T-cell (primary cell): ENCODE measurements at places on chromosomes 3 and 15.

DNA sequence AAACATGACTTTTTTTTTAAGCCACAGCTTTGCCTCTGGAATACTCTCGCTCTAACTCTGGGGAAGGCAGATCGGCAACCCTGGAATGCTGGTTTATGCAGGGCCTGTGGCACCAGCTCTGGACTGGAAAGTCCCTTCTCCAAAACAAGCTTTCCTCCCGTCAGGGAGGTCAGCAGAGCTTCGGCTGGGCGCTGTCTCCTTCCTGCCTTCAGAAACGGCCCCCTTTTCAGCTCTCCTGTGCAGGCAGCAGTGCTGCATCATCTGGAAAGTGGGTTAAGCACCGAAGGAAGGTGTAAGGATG lies 42.7 kb upstream of the SKOR1 start:
- DNase-seq, result no peak

DNA sequence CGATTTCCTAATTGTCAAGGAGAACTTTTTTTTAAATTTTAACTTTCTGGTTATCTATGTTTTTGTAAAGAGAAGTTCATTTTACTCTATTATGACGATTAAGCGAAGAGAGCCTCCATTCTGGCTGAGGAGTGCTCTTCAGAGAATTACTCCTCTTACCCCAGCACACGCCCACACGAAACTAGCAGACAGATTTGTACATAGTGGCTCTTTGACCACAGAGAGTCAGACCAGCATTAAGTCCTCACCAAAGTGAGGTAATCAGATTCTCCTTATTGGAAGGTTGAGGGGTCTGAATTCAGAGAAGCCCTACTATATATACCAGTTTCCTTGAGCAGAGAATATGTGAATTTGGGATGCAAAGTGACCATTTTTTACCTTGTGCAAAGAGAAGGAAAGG lies 204.8 kb upstream of the TSC22D2 start:
- no peak for DNase-seq

- no peak for DNase-seq
Observed at GRCh38 chr3:12060139-12060845, 56.1 kb downstream of the SYN2 start.

- DNase-seq, result no peak
Observed at GRCh38 chr3:102125994-102126368, 276.7 kb downstream of the NFKBIZ start.

DNA sequence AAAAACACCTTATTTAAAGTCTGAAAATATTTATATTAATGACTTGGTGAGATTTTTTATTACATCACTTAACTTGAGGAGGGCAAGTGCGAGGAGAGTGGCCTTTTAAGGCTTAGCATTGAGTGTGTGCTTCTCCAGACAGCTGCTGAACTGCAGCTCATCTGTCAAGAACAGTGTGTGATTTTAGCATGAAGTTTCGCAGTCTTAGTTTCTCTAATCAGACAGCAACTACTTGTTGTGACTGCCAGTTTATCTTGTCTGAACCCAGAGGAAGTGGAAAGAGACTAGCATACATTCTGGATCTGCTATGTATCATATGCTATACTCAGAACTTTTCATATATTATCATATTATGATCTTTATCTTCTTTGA lies 291.7 kb upstream of the ROPN1 start:
- no peak for DNase-seq

DNA sequence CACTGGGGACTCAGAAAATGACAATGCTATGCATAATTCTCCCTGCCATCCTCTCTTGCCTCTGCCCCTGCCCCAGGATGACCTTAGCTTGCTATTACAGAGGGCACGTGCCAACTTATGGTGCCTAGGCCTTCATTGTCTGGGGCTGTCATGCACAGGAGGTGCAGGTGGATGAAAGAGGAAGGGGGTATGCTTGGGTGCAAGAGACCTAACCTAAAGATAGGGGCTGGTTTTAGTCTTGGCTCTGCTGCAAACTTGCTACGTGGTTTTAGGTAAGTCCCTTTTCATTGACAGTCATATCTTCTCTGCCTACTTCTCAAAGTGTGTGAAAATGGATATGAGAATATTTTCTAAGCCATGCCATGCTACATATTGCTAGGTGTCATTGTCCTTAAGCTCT lies 161.3 kb downstream of the EPHB1 start:
- DNase-seq, result no peak

- DNase-seq, result no peak
Observed at GRCh38 chr3:123067689-123068600, 1.1 kb downstream of the PDIA5 start.

- no peak for DNase-seq
Observed at GRCh38 chr15:72564091-72564490, 90.0 kb downstream of the ARIH1 start.

DNA sequence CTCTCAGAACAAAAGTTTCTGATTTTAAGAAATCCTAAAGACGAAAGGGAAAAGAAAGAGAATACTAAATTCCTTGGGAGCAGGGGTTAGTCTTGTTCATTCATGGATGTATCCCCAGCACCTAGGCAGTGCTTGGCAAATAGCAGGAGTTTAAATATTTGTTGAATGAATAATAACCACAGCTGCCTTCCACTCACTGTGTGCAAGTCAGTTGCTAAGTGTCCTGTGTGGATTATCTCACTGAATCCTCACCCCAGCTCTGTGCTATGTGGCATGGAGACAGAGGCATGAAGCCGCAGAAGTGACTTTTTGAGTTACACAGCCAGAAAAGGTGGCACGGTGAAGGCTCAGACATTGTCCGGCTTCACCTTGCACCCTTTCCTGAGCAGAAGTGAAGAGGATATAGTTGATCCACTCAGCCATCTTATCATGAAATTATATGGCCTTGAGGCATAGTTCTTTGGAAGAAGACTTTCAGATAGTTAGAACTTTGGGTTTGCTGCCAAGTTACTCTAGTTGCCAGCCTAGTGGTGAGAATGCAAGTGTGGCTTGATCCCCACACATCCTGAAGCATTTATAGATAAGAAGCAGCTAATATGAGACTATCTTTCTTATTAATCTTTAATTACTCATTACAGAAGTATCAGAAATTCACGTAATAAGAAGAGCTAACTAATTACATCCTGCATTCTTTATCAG lies 355.5 kb downstream of the LRTM1 start:
- no peak for DNase-seq

GRCh38 chr3:159273070-159273469 lies 471.2 kb downstream of the MFSD1 start:
- no peak for DNase-seq

DNA sequence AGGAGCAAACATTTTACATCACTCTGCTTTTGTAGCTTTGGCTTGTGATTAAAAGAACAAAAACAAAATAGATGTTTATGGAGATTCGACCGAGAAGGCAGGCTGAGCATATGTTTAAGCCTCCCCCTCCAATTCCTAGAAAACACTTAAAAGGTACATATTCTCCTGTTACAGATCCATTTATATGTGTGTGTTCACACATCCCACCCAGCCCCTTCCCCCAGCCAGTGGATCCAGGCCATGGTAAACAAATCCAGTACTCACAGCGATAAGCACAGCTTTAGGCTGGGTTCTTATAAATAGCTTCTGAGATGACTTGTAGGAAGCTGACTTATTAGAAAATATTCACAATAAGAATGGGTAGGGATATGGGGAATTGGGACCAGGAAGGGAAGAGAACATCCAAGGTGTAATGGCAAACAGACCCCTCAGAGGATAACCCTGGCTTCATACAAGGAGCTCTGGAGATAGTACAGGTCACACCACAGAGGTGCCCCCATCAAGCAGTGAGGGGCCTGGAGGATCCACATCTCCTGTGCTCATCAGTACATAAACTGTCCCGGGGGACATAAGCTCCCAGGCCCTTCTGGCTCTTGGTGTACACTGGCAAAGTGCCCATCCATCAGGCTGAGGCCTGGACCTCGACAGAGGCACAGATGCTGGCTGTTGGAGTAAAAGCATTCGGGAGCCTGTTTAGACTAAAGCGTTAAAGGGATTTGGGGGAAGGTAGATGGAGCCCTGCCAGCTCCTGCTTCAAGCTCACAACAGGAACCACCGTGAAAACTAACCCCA lies 70.0 kb upstream of the UBE2E1 start:
- DNase-seq, result no peak

DNA sequence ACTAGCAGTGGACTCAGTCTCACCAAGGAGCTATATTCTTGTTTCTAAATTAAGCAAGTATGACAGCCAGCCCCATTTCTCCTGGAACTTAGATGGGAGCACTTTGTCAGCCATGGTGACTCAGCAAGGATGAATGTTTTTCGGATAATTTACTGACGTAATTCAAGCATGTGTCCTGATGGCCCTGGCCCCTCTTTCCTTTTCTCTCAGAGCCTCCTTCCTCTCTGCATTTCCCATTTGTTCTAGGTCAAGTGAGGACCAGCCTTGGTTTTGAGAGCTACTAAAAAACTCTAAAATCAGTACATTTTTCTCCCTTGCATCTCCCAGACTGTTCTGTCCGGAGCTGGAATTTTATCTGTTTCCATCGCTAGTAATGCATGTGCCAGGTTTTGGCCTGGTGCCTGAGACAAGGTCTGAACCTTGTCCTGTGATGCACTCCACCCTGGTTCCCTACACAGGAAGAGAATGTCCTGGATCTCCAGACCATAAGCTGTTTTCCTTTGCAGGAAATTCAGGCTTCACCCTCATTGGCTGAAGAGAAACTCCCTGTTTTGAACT lies 256.6 kb upstream of the ROPN1 start:
- DNase-seq, result no peak

GRCh38 chr15:86488046-86488445 lies 408.4 kb downstream of the AGBL1 start:
- no peak for DNase-seq

DNA sequence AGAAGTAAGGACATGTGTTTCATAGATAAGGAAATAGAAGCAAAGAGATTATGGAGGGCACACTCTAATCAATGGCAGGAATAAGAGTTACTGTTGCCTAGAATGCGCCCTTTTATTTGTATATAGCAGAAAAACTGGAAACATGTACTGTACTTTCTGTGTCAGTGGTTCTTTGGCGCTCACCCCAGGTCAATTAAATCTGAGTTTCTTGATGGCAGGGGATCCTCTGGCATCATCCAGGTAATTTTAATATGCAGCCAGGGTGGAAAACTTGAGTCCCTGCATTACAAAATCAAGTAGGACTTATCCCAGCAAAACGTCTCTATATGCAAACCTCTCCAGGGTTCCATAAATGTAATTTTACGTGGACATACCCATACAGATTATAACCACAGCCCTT lies 284.1 kb downstream of the IL5RA start:
- no peak for DNase-seq

- DNase-seq, result no peak
Observed at GRCh38 chr3:104805042-104805441, 561.7 kb upstream of the ALCAM start.

- DNase-seq, result no peak
Observed at GRCh38 chr3:101976473-101976872, 127.2 kb downstream of the NFKBIZ start.

DNA sequence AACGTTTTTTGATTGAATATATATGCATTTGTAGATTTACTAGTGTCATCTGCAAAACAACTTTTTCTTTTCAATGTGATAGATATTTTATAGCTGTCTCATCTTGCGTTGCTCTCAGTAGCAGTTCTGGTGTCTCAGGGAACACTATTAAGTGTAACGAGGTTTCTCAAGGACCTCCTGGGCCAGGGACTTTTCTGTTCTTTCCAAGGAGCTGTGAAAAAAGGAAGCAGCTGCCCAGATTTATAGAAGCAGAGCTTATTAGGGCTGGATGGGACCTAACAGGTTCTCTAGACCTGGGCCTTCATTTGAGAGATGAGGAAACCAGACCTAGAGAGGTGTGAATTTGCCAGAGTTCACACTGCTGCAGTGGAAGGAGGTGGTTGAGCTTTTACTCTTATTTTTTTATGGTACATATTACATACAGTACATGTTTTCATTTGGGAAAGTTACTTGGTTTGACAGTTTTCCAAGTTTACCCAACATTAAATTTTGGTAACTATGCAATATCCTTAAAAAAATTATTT lies 16.1 kb downstream of the MAP2K1 start:
- DNase-seq, result no peak

DNA sequence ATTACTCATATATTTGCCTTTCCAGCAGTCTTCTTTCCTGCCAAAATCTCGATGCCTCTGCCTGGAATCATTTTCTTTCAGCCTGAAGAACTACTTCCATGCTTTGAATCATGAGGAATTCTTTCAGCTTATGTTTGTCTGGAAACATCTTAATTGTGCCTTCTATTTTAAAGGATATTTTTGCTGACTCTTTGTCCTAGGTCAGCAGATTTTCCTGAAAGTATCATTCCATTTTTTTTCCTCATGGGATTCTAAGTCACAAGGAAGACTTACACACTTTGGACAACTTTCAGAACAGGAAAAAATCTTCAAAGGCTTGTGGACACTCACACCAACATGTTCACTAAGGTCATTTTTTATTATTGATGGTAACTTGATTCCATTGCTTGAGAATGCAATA lies 10.1 kb downstream of the PRR23E start:
- DNase-seq, result no peak

GRCh38 chr3:143832433-143832832 lies 15.8 kb downstream of the SLC9A9 start:
- no peak for DNase-seq

- no peak for DNase-seq
Observed at GRCh38 chr3:107675233-107675900, 152.6 kb downstream of the BBX start.

DNA sequence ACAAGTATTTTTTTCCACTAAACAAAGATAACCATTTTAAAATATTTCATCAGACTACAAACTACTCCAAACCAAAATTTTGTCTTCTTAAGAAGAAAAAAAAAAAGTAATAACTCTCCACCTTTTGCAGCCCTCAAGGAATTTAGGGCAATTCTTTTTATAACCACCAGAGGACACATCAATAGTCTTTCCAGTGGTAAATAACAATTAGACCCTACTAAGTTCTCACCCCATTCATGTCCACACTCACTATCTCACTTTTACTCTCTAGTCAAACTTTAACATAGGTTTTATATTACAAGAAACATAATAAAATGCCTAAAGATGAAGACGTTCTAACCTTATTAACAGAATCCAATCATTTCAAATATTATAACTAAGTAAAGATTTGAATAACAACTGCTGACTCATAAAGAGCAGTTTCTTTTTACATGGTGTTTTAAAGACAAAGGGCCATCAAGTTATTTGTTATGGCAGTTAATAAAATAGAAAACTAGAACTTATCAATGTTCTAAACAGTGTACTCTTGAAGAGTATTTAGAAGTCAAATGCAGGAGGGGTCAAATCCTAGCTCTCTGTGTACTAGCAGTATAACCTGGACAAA lies 33.0 kb downstream of the CCDC39 start:
- DNase-seq, result no peak

- DNase-seq, result no peak
Observed at GRCh38 chr3:56813653-56813960, 11.9 kb upstream of the ARHGEF3 start.

- DNase-seq, result no peak
Observed at GRCh38 chr3:171317171-171317570, 143.0 kb downstream of the TNIK start.
